ENCODE measurements at places on chromosomes 3 and 15. TPM values are rescaled to one million over a fixed set of nuclear protein-coding genes. Genes with fewer than 3 reads are reported as not detected.

GRCh38 chr15:78192826-78193594 lies 41.4 kb downstream of the ACSBG1 start:
- DNase-seq = no peak

The SLC51A gene
- total RNA-seq = not detected

The RPL39L gene
- total RNA-seq = 36.5 TPM

DNA sequence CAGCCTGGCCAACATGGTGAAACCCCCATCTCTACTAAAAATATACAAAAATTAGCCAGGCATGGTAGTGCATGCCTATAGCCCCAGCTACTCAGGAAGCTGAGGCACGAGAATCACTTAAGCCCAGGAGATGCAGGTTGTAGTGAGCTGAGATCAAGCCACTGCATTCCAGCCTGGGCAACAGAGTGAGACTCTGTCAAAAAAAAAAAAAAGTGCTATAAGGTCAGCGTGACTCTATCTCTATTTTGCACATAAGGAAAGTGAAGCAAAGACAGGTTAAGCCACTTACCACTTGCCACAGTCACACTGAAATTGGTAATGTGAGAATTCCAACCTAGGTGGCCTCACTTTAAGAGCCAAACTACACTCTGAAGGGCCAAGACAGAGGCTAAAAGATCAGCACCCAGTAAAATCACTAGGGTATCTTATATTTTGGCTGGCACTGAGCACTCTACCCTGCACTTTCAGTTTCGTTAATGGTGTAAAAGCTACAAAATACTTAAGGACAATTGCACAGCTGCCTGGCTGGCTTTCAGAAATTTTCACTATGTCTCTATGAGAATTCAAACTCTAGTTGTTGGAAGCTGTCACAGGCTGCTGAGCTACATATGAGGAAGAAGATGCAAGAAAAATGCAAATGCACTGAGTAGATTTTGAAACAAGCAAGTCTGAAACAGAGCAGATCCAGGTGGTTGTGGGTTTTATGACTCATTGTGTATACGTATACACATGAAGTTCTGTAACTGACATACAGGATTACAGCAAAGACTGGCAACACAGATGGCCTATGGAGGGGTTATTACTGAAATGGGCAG lies 32.7 kb downstream of the TRANK1 start:
- DNase-seq = no peak

The DUOXA2 gene
- not detected for total RNA-seq

The GOLGA8R gene
- total RNA-seq = 0.04 TPM

GRCh38 chr3:27221264-27221932 lies 147.8 kb downstream of the NEK10 start:
- DNase-seq = no peak

GRCh38 chr3:104291878-104292277 lies 1074.8 kb upstream of the ALCAM start:
- DNase-seq = no peak
